ENCODE measurements at places on chromosomes 1 and 21. TPM values are rescaled to one million over a fixed set of nuclear protein-coding genes. Genes with fewer than 3 reads are reported as not detected.

DNA sequence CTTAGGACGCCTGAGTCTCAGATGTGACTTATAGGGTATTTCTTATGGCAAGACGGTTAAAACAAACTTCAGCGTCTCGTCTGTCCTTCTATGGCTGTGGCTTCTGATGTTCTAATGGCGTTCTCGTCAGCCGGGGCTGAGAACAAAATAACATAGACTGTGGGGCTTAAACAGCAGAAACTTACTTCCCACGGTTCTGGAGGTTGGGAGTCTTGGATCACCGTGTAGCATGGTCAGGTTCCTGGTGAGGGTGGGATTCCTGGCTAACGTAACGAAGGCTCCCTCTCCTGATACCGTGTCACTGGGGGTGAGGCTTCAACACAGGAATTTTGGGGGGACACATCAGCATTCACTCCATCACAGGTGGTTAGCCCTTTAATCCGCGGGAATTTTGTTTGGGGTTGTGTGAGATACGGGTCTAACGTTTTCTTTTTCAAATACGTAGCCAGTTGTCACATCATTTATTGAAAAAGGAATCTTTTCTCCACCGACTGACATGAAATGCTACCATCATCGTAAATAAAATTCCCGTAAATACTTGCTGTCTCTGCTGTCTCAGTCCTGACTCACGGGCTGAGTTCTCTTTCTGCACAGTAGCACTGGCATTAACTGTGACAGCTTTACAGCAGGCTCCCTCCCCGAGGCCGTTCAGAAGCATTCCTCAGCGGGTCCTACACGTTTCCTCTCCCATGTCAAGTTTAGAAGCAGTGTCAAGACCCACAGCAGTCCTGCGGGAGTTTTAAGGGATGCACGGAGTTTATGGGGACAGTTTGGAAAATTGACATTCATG lies 8.1 kb upstream of the POFUT2 start:
- DNase-seq: no peak
- no peaks in the 10 kb centered on the region for H3K36me3 ChIP-seq
- peaks cover 32% of the 10 kb centered on the region for H3K4me1 ChIP-seq
- H3K27ac ChIP-seq: no peak overlapping the region
- H3K4me3 ChIP-seq: no peak overlapping the region
- no peaks in the 10 kb centered on the region for H3K27me3 ChIP-seq

DNA sequence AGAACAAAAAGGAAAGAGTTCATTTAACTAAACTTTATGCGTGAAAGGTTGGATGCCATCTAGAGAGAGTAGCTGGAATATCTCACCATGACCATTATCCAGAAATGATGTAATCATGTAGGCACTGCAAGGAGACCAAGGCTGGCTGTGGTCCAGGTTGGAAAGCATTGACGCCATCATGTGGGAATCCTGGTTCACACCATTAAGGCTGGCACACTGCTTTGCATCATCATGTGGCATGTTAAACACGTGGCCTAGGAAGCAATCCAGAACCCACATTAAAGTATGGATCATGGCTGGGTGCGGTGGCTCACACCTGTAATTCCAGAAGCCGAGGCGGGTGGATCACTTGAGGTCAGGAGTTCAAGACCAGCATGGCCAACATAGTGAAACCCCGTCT lies 4.3 kb downstream of the ADAMTS1 start:
- DNase-seq: no peak
- no peak overlapping the region for H3K4me3 ChIP-seq
- H3K27me3 ChIP-seq: peaks cover 39% of the 10 kb centered on the region
- H3K36me3 ChIP-seq: no peaks in the 10 kb centered on the region
- H3K27ac ChIP-seq: no peak overlapping the region

GRCh38 chr21:15209224-15209623 lies 144.4 kb upstream of the NRIP1 start:
- no peaks in the 10 kb centered on the region for H3K4me1 ChIP-seq
- no peaks in the 10 kb centered on the region for H3K27me3 ChIP-seq
- no peak overlapping the region for H3K4me3 ChIP-seq
- no peak for DNase-seq
- H3K27ac ChIP-seq: no peak overlapping the region
- H3K36me3 ChIP-seq: no peaks in the 10 kb centered on the region

DNA sequence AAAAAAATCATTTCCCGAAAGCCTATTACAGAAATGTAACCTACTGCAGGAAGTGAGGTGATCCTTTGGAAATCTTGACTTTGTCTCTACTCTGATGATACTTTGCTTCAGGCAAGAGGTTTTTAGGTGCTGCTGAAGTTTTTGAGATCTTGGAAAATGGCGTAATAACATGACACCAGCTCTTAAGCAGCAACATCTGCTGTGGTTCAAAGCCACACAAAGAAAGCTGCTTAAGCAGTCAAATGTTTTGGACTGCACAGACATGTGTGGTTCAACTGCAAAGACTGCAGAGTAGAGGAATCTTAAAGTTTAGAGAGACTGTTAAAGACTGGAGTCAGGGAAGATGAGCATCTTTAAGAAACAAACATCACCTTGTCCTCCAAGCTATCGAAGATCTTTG lies 139.0 kb downstream of the RASAL2 start:
- H3K4me1 ChIP-seq: no peaks in the 10 kb centered on the region
- no peaks in the 10 kb centered on the region for H3K36me3 ChIP-seq
- H3K4me3 ChIP-seq: no peak overlapping the region
- no peak for DNase-seq
- no peaks in the 10 kb centered on the region for H3K27me3 ChIP-seq
- no peak overlapping the region for H3K27ac ChIP-seq

DNA sequence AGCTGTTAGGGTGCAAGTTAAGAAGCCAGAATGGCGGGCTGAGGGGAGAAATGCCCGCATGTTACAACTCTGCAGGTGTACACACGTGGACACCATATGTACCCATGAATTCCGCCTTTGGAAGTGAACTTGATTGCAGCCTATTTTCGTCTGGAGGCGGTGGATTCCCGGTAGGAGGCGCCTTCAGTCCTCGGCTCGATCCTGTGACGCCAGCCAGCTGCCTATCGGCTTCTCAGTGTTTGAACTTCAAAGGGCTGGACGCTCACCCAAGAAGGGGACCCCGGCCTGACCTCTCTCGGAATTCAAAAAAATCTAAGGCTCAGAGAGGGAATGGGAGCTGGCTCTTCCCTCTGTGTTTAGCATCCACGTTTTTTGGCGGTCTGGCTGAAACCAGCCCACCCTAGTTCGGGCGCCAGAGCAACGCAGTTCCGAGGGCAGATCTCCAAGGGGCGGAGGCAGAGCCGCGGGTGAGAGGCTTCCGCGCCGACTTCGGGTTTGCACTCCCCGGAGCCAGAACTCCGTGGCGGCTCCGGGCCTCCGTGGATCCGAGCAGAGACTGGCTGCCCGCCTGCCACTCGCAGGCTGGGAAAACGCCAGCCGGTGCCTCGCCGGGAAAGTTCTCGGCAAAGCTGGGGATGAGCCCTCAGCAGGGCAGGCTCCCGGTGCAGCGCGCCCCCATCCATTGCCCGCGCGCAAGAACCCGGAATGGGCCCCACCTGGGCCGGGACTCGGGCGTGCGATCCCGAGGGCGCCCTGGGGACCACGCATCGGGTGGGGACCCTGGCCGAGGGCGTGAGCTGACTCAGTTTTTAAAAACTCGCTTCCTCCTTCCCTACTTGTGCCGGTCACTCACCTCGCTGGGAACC lies 996 bp upstream of the TMEM51 start:
- H3K27me3 ChIP-seq: peaks cover 58% of the 10 kb centered on the region
- H3K4me1 ChIP-seq: peaks cover 34% of the 10 kb centered on the region
- no peak for DNase-seq
- H3K27ac ChIP-seq: no peak overlapping the region
- no peaks in the 10 kb centered on the region for H3K36me3 ChIP-seq

GRCh38 chr1:33735624-33736023 lies 128.3 kb upstream of the HMGB4 start:
- no peaks in the 10 kb centered on the region for H3K27me3 ChIP-seq
- H3K4me3 ChIP-seq: no peak overlapping the region
- H3K4me1 ChIP-seq: no peaks in the 10 kb centered on the region
- no peak overlapping the region for H3K27ac ChIP-seq

- H3K27me3 ChIP-seq: peaks cover 4% of the 10 kb centered on the region
- H3K27ac ChIP-seq: no peak overlapping the region
- no peaks in the 10 kb centered on the region for H3K36me3 ChIP-seq
Observed at GRCh38 chr21:43613755-43614638, 45.3 kb downstream of the HSF2BP start.

DNA sequence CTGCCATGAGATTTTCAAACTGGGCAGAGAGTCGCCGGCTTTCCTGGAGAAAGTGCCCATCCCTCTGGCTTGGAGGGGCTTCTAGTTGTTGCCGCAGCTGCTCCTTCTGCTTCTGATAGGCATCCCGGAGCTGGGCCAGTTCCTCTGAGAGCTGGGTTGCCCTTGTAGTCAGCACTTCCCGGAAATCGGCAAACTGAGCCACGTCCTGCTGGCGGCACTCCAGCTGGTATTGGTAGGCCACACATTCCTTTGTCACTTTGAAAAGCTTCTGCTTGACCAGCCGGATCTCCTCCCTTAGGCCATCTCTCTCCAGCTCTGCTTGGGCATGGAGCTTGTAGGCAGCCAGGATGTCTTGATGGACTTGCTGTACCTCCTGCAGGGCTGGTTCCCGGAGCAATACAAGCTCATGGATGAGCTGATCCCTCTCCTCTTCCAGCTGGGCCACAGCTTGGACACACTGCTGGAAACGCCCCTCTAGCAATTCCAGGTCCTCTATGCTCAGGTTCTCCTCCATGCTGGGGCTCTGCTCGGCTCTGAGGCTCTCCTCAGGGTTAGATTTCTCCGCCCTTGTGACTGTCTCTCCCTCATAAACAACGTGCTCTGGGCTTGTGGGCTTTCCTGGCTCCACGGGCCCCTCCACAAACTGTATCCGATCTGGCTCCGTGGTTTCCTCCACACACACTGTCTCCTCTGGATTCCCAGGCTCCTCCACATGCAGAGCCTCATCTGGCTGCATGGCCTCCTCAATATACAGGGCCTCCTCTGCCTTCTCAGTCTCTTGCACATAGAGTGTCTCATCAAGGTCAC lies 7.3 kb downstream of the SYNC start:
- H3K4me1 ChIP-seq: no peaks in the 10 kb centered on the region
- no peak for DNase-seq
- H3K27me3 ChIP-seq: peaks cover 6% of the 10 kb centered on the region
- no peaks in the 10 kb centered on the region for H3K36me3 ChIP-seq
- no peak overlapping the region for H3K4me3 ChIP-seq

DNA sequence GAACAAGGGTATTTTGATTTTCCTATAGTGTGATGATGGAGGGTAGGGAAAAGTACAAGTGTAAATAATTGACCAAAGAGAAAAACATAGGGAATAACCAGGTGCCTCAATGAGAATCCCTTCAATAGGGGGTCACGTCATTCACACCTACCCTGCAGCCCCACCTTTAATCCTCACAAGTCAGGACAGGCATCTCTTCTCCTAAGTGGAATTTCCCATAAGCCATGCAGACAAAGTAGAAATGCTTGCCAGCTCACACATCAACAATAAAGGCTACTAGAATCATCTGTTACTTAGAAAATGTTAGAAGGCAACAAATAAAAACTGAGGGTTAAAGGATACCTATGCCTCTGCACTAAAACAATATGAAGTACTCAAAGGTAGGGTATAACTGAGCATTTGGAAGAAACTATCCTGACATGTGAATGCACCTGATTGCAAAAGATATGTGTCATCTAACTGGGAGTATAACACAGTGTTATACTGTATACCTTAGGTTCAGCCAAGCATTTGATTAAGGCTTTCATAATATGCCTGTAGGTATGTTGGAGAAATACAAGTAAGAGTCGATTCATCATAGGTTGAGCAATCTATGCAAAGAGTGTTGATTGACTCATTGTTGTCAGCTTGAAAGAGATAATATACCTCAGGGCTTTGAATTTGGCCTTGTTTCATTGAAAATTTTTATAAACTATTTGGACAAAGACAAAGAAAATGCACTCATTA lies 32.4 kb upstream of the ATP1A1 start:
- H3K27ac ChIP-seq: no peak overlapping the region
- no peaks in the 10 kb centered on the region for H3K36me3 ChIP-seq
- H3K4me1 ChIP-seq: peaks cover 19% of the 10 kb centered on the region
- no peak for DNase-seq
- no peak overlapping the region for H3K4me3 ChIP-seq
- H3K27me3 ChIP-seq: no peaks in the 10 kb centered on the region

- H3K36me3 ChIP-seq: no peaks in the 10 kb centered on the region
- H3K4me3 ChIP-seq: no peak overlapping the region
- H3K27me3 ChIP-seq: no peaks in the 10 kb centered on the region
- no peaks in the 10 kb centered on the region for H3K4me1 ChIP-seq
- no peak for DNase-seq
Observed at GRCh38 chr1:222182641-222183040, 365.3 kb downstream of the HHIPL2 start.

- DNase-seq: no peak
- H3K4me1 ChIP-seq: no peaks in the 10 kb centered on the region
- no peaks in the 10 kb centered on the region for H3K27me3 ChIP-seq
- no peaks in the 10 kb centered on the region for H3K36me3 ChIP-seq
- no peak overlapping the region for H3K4me3 ChIP-seq
- no peak overlapping the region for H3K27ac ChIP-seq
Observed at GRCh38 chr1:201602413-201603265, 63.7 kb downstream of the NAV1 start.

- DNase-seq: peak; percentile 17
- peaks cover 3% of the 10 kb centered on the region for H3K27me3 ChIP-seq
- no peak overlapping the region for H3K27ac ChIP-seq
- H3K4me3 ChIP-seq: no peak overlapping the region
- no peaks in the 10 kb centered on the region for H3K36me3 ChIP-seq
Observed at GRCh38 chr1:36520771-36521420, 38.2 kb upstream of the CSF3R start.

GRCh38 chr21:44332383-44332782 lies 6.8 kb downstream of the CFAP410 start:
- H3K36me3 ChIP-seq: peaks cover 5% of the 10 kb centered on the region
- no peak overlapping the region for H3K4me3 ChIP-seq
- peaks cover 8% of the 10 kb centered on the region for H3K4me1 ChIP-seq
- no peaks in the 10 kb centered on the region for H3K27me3 ChIP-seq
- DNase-seq: no peak

DNA sequence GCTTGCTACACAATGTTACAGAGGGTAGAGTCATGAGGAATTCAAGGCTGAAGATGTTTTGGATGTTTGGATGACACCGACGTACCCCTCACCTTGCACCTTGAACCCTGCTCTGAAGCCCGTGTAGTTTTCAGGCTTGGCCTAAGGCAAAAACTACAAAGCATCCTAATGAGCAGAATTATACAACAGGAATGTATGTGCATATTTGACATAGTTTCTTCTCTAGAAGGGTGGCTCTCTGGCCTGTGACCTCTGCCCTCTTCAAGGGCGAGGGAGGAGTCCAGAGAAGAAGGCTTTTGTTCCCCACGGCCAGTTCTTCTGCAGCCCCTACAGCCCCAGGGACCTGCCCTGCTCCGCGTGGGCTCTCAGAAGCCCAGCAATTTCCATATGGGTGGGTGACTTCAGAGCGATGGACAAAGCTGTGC lies 43.3 kb downstream of the L1TD1 start:
- H3K27ac ChIP-seq: no peak overlapping the region
- no peak overlapping the region for H3K4me3 ChIP-seq
- H3K4me1 ChIP-seq: no peaks in the 10 kb centered on the region
- no peak for DNase-seq
- no peaks in the 10 kb centered on the region for H3K36me3 ChIP-seq

CENPS gene
- total RNA-seq: 4.1 TPM

FAM151A gene
- not detected for total RNA-seq

AADACL4 gene
- total RNA-seq: not detected

E2F2 gene
- 1.8 TPM for total RNA-seq

ANKRD65 gene
- 0.20 TPM for total RNA-seq

CELA2A gene
- 1.3 TPM for total RNA-seq

Measured in T-cell (primary cell).